NCI-H446 treated with DMSO at 0.1 percent for 48 hours (cell line): ENCODE measurements at places on chromosomes 16 and 17.

GRCh38 chr17:8121681-8122421, 2.1 kb downstream of the HES7 start:
- no peak for DNase-seq

- DNase-seq = no peak
Observed at GRCh38 chr16:51151961-51152663, 1.0 kb upstream of the SALL1 start.

GRCh38 chr16:20844588-20844987, 38.3 kb downstream of the REXO5 start:
- DNase-seq = no peak

DNA sequence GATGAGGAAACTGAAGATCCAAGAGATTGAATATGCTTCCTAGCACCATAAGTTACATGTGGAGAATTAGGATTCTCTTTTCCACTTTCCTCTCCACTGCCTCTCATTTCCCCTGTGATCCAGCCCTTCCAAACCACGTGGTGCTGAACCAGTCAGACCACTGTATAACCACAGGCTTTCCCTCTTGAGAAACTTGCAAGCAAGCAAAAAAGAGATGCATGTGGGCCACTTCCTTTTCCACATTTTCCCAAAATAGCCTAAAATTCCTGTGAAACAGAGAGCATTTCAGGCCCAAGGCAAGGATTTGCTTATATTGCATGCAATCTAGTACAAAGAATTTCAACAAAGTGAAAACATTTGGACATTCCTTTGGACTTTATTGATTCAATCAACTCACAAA, 59.3 kb upstream of the KSR1 start:
- no peak for DNase-seq
